ENCODE measurements at places on chromosomes 2 and 18.

- DNase-seq = no peak
These were observed 56.7 kb downstream of the NEMP2 start for GRCh38 chr2:190477661-190478454.

GRCh38 chr2:197348721-197349360 lies 38.3 kb upstream of the ANKRD44 start:
- no peak for DNase-seq

DNA sequence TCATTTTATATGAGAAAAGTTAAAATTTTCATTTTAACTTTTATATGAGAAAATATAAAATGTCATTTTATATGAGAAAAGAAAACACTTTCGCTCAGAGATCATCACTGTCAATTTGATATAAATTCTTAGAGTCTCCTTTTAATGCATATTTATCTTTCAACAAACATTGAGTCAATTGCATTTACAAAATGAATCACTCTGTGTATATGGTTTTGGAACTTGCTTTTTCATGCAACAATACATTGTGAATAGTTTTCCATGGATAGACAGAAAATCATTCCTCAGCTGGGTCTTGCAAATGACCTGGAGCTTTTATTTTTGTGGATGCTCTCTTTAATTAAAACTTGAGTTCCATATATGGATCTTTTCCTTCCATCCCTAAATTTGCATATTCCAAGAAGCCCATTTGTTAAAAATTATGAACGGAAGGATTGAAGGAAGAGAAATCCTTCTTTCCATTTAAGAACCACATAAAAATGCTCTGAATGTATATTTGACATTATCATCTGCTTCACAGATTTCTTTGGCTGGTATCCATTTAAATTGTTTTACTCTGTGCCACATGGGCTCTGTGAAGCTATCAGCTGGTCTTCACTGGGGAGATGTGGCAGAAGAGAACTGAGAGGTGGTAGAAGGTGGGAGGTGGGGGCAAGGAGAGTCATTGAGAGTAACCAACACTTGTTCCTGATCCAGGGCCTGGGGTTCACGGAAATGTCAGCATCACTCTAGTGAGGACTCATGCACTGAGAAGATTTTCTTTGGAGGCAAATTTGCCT lies 104.1 kb downstream of the QPCT start:
- no peak for DNase-seq

DNA sequence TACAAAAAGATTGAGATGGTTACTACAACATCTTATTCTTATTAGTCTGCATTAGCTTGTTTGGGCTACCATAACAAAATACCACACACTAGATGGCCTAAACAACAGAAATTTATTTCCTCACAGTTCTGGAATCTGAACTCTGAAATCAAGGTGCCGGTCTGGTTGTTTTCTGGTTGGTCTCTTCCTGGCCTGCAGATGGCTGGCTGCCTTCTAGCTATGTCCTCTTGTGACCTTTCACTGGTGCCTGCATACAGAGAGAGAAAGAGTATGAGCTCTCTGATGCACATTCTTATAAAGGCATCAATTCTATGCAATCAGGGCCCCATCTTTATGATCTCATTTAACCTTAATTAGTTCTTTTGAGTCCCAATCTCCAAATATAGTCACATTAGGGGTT lies 696.5 kb downstream of the TDRD15 start:
- no peak for DNase-seq

DNA sequence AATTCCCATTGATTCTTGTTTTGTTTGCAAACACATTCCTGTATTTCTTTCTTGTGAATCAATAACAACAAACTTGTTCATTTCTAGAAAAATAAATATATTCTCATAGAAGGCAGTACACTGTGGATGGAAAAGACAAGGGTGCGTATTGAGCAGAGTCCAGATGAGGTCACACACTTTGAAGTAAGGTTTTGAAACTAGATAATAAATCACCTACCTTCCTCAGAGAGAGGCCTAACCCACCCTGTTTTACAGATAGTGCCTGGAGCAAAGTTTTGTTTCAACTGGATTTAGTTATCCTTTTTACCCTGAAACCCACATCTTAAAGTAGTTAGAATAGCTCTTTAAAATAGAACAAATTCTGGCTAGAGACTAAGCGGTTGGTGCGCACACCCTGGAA lies 137.1 kb upstream of the PIEZO2 start:
- no peak for DNase-seq

- DNase-seq = no peak
These were observed 3.7 kb upstream of the AQP12A start for GRCh38 chr2:240687741-240688552.

DNA sequence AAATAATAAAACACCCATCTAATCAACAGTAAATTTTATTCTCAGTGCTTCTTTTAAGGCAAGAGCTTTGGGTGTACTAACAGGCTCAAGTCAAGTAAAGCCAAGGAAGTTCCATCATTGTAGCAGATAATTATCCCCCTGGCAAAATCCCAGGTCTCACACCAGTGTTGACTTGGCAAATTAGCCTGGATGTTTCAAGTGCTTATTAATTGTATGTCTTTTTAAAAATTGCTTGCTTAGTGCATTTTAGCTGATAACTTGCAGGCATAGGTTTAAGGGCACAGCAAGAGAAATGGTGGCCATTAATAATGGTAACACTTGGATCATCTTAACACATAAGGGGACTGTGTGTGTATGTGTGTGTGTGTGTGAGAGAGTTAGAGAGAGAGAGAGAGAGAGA lies 42.0 kb upstream of the FMNL2 start:
- DNase-seq = no peak

DNA sequence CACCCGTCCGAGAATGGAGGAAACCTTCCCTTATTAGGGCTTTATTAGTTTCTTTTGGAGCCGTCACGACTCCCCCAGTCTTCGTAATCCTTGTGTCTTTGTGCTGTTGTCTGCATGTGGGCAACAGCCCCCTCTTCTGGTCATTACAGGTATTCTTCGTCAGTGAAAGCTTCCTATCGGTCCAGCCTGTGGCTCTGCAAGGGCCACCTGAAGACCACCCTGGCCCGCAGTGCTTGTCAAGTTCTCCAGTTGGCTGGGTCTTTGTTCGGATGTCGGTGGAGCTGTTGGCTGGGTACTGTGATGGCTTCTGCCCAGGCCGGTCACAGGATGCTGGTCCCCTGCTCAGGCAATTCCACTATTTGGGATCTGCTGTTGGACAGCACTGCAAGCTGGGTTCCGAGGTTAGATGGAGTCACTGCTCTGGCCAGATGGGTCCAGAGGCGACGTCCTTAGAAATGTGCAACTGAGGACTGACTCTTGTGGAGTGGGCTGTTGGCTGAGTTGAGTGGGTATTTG lies 19.2 kb downstream of the E2F6 start:
- DNase-seq = peak; percentile 53

DNA sequence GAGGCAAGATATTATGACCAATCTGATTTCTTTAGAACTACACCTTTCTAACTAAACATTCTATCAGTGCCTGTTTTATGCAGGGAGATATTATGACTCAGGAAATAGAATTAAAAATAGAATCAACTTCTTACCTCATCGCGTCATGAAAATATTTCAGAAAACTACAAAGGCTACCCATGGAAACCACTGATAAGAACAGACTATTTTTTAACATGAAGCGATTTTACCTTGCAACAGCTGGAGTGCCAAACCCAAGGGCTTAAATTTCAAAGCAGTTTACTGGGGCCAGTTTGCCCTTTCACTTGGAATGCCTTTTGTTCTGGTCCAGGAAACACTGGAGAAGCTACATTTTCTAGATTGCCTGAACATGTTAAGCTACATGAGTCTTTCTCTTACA lies 304.8 kb upstream of the CCDC68 start:
- no peak for DNase-seq

GRCh38 chr2:58913082-58913726 lies 672.1 kb upstream of the FANCL start:
- no peak for DNase-seq

DNA sequence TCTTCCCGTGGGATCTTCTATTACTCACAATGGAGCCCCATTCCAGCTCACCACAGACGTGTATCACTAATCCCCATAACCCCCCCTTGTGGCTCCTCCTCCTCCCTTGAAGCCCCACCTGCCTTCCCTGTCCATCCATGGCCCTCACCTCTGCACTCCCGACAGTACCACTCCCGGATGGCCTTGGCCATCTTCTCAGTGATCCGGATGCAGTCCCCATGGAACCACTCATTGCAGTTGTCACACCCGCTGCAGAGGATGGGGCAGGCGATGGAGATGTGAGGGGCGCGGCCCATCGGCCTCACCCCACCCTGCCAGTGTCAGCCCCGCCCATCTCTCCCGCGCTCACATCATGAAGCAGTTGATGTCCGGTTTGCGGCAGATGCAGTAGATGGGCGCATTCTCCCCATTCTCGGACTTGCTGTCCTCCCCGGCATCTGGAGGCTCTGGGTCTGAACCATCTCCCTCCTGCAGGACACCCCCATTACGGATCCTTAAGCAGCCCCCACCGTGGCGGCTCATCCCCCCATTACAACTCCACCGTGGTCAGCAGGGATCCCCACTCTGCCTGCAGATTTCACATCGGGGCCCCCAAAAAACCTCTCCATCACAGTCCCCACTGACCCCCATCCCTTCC lies 983 bp downstream of the CXXC1 start:
- DNase-seq = no peak

- DNase-seq = no peak
These were observed 389.0 kb downstream of the SOX11 start for GRCh38 chr2:6080932-6081753.

DNA sequence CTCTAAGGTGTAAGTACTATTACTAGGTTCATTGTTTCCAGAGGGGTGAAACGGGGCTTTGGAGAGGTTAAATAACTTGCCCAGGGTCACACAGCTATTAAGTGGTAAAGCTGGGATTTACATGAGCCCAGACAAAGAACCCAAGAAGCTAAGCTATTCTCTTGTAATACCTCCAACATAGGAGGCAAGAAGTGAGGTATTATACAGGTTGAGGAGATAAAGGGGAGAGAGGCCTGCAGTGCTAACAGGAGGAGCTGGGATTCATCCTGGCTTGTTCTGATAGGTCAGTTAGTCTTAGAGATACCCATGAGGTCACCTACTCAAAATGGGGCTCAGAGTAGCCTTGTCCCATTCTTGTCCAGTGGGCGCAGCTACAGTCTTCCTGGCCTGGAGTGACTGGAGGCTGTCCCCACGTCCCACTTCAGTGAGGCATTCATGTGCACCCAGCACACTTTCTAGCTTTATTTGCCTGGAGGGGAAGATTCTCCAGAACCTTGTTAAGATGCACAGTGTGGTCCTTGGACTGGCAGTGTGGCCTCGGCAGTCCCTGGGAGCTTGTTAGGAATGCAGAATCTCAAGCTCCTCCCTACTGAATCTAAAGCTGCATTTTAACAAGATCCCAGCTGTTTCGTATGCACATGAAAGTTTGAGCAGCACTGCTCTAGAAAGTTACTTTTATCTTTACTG lies 63.5 kb downstream of the MEIS1 start:
- no peak for DNase-seq

DNA sequence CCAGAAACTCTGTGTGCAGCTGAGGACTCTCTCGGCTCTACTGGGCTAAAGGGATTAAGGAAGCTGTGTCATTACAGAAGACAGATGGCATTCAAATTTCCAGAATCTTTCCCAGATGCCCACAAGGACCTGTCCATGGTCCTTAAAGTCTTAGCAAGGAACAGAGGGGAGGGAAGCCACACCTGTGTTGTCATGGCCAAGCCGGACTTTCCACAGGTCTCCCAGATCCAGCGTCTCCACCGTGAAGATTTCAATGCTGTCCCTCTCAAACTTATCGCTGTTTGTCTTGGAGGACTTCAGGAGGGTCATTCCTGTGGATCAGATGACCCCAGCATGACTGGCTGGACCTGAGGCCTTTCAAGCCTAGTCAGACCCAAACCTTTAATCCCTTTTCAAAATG lies 114.5 kb downstream of the LOXHD1 start:
- DNase-seq = no peak

- DNase-seq = no peak
These were observed 221.0 kb downstream of the LTBP1 start for GRCh38 chr2:33167622-33168245.

DNA sequence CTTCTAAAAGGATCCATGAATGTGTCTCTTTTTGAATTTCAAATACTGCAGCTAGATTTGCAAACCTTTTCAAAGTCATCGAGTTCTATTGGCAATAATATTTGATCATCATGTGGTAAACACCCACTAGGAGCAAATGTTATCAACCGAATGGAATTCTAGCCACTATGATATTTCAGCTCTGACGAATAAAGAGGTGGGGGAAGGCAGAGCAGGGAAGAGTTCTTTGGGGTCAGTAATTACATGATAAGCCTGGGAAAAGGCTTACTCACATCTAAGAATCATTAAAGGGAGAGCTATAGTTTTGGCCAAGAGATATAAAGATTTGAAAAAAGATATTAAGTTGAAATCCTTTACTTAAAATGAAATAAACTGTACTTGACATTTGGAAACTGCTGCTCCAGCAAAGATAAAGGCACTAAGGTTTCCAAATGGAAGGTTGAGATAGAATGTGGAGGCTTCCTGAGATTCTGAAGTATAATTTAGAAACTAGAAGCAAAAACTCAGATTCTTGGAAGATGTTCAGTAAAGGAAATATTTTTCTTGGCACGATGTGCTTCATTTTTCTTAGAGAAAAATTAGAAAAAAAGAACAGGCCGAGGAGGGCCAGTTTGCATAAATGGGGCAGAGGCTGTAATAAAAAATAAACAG lies 104.7 kb upstream of the ARHGAP28 start:
- DNase-seq = no peak

- no peak for DNase-seq
These were observed 41.9 kb upstream of the AAK1 start for GRCh38 chr2:69685321-69686048.

- DNase-seq = no peak
These were observed 5.3 kb downstream of the EPB41L3 start for GRCh38 chr18:5538544-5538943.

- no peak for DNase-seq
These were observed 183.2 kb upstream of the KYNU start for GRCh38 chr2:142694282-142694681.

GRCh38 chr18:70028084-70028483 lies 80.4 kb upstream of the CD226 start:
- no peak for DNase-seq

DNA sequence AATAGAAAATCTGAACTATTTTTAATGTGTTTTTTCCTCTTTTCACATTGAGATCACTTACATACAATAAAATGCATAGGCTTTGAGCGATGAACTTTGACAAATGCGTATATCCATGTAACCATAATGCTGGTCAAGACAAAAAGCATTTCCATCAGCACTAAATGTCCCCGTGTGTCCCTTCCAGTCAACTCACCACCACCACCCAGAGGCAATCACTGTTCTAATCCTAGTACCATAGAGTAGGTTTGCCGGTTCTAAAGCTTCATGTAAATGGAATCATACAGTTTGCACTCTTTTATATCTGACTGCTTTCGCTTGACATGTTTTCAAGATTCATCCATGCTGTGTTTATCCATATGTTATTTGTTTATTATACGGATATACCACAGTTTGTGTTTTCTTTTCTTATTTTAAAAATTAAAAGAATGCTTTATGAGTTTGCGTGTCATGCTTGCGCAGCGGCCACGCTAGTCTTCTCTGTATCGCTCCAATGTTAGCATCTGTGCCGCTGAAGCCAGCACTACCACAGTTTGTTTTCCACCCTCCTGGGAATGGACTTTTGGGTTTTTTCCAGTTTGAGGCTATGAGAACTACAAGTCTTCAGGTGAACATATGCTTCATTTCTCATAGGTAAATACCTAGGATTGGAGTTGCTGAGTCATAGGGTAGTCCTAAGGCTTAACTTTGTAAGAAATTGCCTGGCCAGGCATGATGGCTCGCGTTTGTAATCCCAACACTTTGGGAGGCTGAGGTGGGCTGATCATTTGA lies 197.5 kb upstream of the CHAC2 start:
- no peak for DNase-seq
